ENCODE measurements at places on chromosomes 5 and 9.

- no peak for DNase-seq
Observed at GRCh38 chr5:95304711-95305110, 19.8 kb upstream of the MCTP1 start.

GRCh38 chr5:66704790-66705425 lies 108.7 kb downstream of the MAST4 start:
- DNase-seq, result no peak

GRCh38 chr5:166018716-166019115 lies 2272.7 kb upstream of the WWC1 start:
- no peak for DNase-seq

DNA sequence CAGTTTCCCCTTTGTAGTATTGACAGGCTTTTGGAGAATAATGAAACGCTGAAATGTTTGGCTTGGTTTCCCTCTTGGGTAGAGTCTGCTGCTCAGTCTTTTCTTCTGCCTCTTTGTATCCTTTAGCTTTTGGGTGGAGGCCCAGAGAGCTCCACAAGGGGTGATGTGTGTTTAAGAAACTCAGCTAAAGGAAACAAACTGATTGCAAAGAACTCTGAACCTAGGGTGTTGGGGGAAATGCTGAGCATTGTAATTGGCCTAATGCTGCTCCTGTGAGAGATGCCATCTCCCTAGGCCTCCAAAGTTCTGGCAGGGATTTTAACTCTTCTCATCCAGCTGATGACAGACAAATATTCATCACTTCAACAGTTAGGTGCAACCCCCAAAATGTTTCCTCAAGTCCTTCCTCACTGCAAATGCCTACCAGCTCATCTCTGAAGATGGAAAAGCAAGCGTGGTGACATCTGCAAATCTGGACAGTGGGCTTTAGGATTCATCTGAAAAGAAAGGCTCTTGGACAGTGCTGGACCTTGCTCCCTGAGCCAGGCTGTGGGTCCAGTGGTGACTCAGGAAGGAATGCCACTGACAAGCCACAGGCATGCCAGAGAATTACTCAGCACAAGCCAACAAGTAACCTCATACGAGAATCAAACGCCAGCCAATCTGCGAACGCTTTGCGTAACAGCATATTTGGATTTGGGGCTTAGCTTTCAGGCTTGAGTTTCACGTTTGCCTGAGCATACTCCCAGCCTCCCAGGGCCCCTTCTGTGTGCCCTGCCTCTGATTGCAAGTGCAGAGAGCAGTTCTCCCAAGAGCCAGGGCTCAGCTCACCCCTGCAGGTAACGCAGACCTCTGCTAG lies 30.5 kb upstream of the ZSWIM6 start:
- no peak for DNase-seq

- DNase-seq, result no peak
Observed at GRCh38 chr9:105093685-105094084, 150.8 kb upstream of the SLC44A1 start.

DNA sequence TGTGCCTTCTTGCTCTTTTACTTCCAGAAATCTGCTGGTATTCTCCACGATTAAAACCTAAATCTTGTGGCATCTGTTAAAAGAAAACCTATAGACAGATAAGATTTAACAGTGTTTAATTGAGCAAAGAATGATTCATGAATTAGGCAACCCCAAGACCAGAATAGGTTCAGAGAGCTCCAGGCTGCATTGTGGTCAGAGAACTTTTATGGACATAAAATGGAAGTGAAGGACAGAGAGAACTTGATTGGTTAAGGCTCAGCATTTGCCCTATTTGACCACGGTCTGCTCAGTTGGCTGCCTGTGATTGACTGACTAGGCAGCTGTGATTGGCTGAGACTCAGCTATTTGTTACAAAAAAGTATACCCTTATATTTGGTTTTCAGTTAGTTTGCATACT lies 10.4 kb upstream of the SLC36A2 start:
- no peak for DNase-seq

DNA sequence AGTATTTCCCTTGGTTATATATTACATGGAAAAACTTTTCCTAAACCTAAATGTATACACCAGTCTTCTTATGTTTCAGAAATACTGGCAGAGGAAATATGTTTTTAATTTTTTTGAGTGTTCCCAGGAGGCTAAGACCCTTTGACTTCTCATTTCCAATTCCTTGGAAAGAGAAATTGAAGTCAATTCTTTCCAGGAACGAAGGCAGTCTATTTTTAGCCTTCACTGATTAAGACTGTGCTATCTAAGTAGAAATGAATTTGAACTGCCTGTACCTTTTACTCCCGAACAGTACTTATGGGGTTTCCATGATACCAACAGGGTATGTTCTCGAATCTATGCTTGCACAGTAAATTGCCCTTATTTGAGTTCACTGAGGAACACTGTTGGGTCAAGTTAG lies 340.3 kb upstream of the CD180 start:
- no peak for DNase-seq

GRCh38 chr9:116152941-116153764 lies 438 bp upstream of the PAPPA start:
- DNase-seq, result no peak

GRCh38 chr9:110443146-110443865 lies 105.6 kb upstream of the TXNDC8 start:
- DNase-seq, result no peak

- DNase-seq, result no peak
Observed at GRCh38 chr5:173785400-173785799, 102.7 kb upstream of the CPEB4 start.

DNA sequence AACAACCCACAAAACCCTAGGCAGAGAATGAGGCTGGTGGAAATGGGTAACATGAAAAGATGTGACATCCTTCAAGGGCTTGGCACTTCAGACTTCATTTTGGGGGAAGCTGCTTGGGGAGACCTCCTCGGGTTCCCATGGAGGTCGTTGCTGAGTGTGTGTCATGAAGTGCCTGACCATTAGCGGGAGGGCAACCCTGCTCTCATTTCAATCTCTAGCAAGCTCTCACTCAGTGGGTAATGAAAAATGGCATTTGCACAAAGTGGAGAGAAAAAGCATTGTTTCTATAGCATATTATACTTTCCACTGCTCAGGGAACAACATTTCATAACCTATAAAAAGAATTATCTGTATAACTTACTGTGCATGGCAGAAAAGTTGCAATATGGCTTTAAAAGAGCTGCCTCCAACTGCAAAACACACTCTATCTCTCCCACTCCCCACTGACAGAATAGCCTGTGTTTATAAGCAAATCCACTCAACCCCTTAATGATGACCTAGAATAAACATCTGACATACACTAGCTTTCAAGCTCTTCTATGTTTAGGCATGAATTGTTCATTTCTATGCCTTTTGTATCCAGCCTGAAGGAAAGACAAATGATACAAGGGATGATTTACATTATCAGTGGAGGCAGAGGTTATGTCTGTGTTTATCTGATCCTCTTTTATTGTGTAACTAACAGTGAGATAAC lies 357.2 kb downstream of the ZSWIM6 start:
- no peak for DNase-seq

GRCh38 chr5:59097116-59097515 lies 514.2 kb downstream of the RAB3C start:
- DNase-seq, result no peak

GRCh38 chr9:124008303-124008693 lies 3.3 kb upstream of the LHX2 start:
- DNase-seq, result no peak

GRCh38 chr9:133683586-133684120 lies 47.5 kb downstream of the DBH start:
- peak; percentile 41 for DNase-seq

GRCh38 chr9:242461-243080 lies 27.9 kb downstream of the DOCK8 start:
- DNase-seq, result no peak

- DNase-seq, result no peak
Observed at GRCh38 chr5:78573318-78573717, 75.3 kb downstream of the LHFPL2 start.

- no peak for DNase-seq
Observed at GRCh38 chr5:36570301-36571095, 35.9 kb upstream of the SLC1A3 start.

GRCh38 chr9:77909306-77909705 lies 122.3 kb downstream of the GNAQ start:
- peak; percentile 45 for DNase-seq

DNA sequence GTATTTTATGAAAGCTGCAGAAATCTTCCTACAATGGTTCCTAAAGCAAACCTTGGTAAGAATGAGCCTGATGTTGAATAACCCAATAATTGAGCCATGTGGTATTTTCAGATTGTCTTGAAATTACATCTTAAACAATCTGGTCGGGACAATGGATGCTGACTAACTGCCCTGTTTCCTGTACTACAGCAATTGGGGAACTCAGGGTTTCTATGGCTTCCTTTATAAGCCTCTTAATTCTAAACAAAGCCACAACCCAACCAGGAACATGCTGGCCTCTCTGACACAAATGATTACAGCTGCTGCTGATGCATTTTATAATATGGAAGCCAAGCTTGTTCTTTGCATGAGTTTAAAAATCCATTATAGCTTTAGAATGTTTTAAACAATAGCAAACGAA lies 30.2 kb downstream of the PTPN3 start:
- peak; percentile 24 for DNase-seq

- no peak for DNase-seq
Observed at GRCh38 chr9:92603990-92604389, 65.9 kb downstream of the IPPK start.

- DNase-seq, result no peak
Observed at GRCh38 chr9:98500337-98500919, 208.3 kb downstream of the GABBR2 start.

- no peak for DNase-seq
Observed at GRCh38 chr5:74040065-74040551, 414.1 kb downstream of the ARHGEF28 start.

DNA sequence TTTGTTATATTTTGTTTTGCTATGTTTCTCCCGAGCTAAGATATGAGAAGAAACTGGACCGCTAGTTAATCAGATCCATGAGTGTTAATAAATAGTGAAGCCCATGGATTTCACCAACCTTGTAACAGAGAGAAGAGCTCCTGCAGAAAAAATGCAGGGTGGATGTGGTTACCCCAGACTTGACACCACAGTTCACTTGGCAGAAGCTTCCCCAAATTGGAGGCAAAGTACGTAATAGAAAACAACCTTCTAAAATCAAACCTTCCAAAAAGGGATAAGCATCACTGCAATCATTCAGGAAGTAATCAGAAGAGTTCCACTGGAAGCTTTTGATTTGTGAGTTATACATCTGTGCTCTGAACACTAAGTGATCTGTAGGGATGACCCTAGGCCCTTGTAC lies 267.5 kb downstream of the ACTL7B start:
- DNase-seq, result no peak

DNA sequence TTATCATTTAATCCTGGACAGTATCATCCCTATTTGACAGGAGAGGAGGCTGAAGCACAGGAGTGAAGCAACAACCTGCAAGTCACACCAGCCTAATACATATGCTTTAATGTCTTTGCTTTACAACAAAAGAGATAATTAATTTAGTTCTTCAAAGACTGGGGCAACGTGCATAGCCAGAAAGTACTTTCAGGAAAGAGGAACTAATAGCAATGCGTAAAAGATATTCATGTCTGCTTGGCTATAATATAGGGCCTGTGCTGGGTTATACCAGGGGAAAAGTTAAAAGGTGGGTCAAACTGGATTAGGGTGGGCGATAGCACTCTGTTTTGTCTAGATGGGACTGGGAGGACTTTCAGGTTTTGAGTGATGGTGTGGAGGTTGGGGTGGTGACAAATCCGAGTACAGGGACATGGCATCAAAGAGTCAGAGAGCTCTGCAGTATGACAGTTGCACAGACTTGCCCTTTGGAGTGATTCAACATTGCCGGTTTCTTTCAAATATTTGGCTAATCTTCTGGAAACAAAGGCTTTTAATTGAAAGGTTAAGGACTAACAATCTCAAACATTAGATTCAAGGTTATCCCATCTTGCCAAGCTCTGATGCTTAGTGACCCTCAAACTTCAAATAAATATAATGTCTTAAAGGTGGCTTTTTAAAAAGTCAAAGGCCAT lies 11.9 kb downstream of the DAB2 start:
- DNase-seq, result no peak

GRCh38 chr5:131564229-131564652 lies 70.8 kb downstream of the RAPGEF6 start:
- no peak for DNase-seq

DNA sequence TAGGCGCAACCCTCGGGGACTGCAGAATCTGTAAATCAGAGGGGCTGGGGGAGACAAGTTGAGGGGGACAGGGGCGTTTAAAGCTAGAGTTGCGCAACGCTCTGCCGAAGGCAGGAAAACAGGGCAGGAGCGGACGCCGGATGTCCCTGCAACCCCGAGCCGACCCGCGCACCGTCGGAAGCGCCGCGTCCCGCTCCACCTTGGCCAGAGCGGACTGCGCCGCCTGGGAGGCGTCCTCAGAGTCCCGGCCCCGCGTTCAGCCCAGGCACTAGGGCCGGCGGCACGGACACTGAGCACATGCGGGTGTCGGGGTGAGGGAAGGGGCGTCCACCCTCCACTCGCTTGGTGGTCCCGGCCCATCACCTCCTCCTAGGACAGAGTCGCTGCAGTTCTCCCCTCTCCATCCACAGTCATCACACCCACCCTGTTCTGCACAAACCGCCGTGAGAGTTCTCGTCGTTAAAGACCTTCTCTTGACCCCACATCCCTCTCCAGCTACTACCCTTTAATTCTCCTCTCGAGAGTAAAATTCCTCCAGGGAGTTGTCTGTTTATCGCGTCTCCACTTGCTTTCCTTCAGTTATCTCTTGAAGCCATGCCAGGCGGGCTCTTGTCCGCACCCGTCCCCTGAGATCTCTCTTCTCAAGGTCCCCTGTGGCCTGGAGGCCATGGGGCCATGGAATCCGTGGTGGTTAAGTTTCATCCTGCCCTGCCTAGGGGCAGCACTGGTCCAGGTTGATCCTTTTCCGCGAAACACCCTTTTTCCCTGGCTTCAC lies 796 bp upstream of the PDLIM7 start:
- no peak for DNase-seq

DNA sequence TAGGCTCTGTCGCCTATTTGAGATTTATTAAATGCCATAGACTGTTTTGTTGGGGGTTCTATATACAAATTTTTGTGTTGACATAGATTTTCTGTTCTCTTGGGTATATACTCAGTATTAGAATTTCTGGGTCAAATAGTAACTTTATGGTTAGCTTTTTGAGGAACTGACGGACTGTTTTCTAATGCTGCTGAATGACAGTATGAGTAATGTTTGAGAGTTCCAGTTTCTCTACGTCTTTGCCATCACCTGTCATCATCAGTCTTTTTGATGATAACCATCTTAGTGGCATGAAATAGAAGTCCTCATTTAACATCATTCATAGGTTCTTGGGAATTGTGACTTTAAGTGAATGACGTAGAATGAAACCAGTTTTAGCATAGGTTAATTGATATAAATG lies 60.1 kb downstream of the CCDC171 start:
- no peak for DNase-seq

GRCh38 chr9:16901590-16901989 lies 31.1 kb upstream of the BNC2 start:
- no peak for DNase-seq

GRCh38 chr9:126125577-126125976 lies 201.1 kb upstream of the MVB12B start:
- DNase-seq, result no peak

- no peak for DNase-seq
Observed at GRCh38 chr9:19488721-19489120, 79.9 kb downstream of the ACER2 start.

- DNase-seq, result no peak
Observed at GRCh38 chr5:152097128-152097527, 172.5 kb upstream of the GLRA1 start.

- no peak for DNase-seq
Observed at GRCh38 chr5:67575087-67575486, 378.5 kb upstream of the CD180 start.

All from T-helper 2 cell treated with Interferon-gamma antibody and Interleukin-4, amounts not matched to agents 5 μg/mL and 100 μg/mL, for 36 hours (primary cell).